ENCODE measurements at places on chromosomes 6 and 20.

- DNase-seq: no peak
These were observed 126.5 kb downstream of the TSHZ2 start for GRCh38 chr20:53098621-53099020.

DNA sequence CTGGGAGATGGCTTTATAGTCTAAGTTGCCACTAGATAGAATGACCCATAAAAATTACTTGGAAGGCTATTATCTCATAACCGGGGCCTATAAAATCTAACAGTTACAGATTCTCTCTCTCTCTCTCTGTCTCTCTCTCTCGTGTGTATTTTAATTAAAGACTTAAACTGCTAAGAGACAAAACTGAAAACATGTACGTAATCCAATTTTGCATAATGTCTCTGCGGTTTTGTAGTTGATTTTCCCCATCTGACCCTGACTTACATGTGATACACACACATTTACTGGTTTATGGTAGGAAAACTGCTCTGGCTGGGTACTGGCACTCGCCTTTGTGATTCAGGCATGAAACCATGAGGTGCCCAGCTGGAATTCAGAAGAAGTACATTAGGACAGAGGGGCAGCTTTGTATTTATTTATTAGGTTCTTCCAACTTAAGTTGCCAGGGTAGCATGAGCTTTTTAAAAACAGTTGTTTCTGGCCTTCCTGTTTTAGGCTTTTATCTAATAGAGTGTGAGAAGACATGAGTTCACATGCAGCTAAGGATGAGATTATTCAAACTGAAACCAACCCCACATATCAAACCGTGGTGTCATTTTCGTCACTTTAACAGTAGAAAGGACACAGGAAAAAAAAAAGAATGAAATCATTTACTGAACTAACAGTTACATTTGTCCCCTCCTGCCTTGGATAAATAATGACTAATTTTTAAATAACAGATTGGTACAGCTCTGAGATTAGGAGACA lies 182.5 kb downstream of the GMPR start:
- no peak for DNase-seq

DNA sequence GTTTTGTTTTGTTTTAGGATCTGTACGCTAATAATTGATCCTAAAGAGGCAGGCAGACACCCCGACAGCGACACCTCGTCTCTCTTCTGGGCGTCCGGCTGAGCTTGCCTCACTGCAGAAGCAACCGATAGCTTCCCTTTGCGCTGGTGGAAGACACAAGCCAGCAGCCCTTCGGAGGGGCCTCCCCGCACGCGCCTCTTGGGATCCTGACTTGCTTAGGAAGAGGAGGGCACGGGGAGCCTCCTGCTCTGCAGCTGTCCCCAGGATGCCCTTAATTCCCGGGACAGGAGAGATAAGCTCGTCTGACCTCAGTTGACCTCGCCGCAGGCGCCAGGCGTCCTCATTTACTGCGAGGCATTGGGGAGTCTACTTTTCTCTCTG lies 94.0 kb downstream of the CD83 start:
- DNase-seq: peak; percentile 70

GRCh38 chr20:2817891-2818595 lies 1.9 kb downstream of the TMEM239 start:
- DNase-seq: no peak

GRCh38 chr20:59648466-59649070 lies 44.2 kb downstream of the PHACTR3 start:
- DNase-seq: no peak

GRCh38 chr6:88454658-88455057 lies 288.5 kb upstream of the CNR1 start:
- DNase-seq: no peak
